ENCODE measurements at places on chromosomes 4 and X. TPM values are rescaled to one million over a fixed set of nuclear protein-coding genes. Genes with fewer than 3 reads are reported as not detected.

The NAP1L3 gene
- 32.3 TPM for polyA plus RNA-seq

The PNCK gene
- 0.28 TPM for polyA plus RNA-seq

GRCh38 chr4:109985993-109986974 lies 73.6 kb downstream of the EGF start:
- no peak for DNase-seq
- no peak overlapping the region for H3K4me3 ChIP-seq
- H3K27ac ChIP-seq, result no peak overlapping the region

DNA sequence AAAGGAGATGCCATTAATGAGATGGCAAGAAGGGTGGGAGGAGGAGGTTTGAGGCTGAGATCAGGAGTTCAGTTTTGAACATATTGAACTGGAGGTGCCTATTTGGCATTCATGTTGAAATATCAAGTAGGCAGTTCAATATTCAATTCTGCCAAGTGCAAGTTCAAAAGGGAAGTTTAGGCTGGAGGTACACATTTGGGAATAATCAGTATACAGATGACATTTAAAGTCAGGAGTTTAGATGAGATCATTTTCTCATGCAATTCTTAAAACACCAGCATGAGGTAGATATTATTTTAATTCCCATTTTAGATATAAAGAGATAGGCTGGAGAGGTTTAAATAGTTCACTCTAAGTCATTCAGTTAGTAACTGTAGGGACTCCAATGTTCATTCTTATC lies 26.1 kb downstream of the COQ2 start:
- H3K27me3 ChIP-seq, result no peaks in the 10 kb centered on the region
- H3K27ac ChIP-seq, result no peak overlapping the region
- H3K4me3 ChIP-seq, result no peak overlapping the region
- H3K4me1 ChIP-seq, result peaks cover 12% of the 10 kb centered on the region
- no peak for DNase-seq

DNA sequence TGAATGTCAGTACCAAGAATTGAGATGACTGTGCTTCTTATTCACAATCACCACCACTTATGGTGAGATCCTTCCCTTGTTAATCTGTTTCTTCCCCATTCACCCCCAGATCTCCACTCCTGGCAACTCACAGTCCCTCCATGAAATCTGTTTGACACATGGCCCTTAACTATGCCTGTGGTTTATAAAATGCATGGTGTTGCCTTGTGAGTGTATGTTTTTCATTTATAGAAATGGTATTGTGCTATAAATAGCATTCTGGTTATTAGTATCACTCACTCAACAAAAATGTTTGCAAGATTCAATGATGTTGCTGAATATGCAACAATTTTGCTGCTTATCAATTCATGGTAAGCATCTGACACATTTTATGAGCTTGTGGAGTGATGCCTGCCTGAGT lies 131.0 kb downstream of the PRKX start:
- H3K27ac ChIP-seq, result no peak overlapping the region
- no peaks in the 10 kb centered on the region for H3K4me1 ChIP-seq
- no peak for DNase-seq
- H3K27me3 ChIP-seq, result no peaks in the 10 kb centered on the region
- H3K4me3 ChIP-seq, result no peak overlapping the region

DNA sequence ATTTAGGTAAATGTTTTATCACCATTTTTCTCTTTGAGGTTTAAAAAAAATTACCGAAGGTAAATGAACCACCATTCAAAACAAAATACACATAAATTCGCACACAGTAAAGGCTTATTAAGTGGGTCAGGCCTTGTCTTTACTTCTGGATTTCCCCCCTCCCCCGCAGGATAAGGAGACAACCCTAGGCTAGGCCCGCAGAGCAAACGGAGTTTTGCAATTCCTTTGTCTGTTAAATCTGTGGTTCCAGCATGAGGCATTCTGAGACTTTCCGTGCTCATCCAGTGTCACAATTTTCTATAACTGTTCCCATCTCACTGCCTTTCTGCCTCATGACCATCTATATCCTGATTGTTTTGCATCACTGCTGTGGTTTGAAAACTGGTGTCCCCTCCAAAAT lies 307.4 kb downstream of the DCHS2 start:
- no peaks in the 10 kb centered on the region for H3K27me3 ChIP-seq
- no peaks in the 10 kb centered on the region for H3K36me3 ChIP-seq
- H3K27ac ChIP-seq, result no peak overlapping the region

Measured in hepatocyte (in vitro differentiated cells).